RWPE2 (cell line): ENCODE measurements at places on chromosomes 7 and 10.

GRCh38 chr10:124323111-124323725, 95.5 kb downstream of the OAT start:
- DNase-seq, result no peak

DNA sequence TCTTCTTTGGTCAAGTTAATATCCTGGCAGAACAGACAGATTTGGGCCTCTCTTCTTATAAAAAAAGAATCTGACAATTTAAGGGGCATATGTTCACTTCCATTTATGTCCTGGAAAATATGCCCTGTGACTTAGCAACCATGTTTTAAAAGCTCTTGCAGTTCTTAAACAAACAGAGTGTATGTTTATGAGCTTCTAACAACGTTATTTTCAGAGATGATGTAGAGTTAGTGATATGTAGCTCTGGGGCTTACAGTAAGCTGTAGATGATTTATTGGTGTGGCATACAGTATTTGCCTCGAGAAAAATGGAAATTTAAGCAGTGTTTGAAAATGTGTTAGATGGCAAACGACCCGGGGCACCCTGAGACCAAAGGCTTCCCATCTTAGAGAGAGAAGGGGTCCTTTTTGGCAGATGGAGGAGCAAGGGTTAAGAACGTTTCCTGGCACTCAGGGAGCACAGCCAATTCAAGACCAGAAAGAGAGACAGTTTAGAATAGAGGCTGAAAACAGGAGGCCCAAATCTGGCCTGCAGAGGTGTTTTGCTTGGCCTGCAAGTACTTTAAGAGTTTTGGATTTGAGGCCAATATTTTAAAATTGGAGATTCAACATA, 397.5 kb downstream of the KCNMA1 start:
- DNase-seq, result no peak

- DNase-seq, result peak; percentile 60
Observed at GRCh38 chr7:1321411-1322239, 89.0 kb downstream of the UNCX start.

GRCh38 chr10:6721480-6721879, 141.4 kb upstream of the PRKCQ start:
- peak; percentile 69 for DNase-seq

GRCh38 chr10:113127901-113128283, 177.8 kb downstream of the TCF7L2 start:
- DNase-seq, result no peak

GRCh38 chr7:3914051-3914775, 613.2 kb downstream of the SDK1 start:
- no peak for DNase-seq

- DNase-seq, result no peak
Observed at GRCh38 chr7:71377469-71377868, 245.5 kb downstream of the GALNT17 start.

- no peak for DNase-seq
Observed at GRCh38 chr10:91464500-91464899, 54.4 kb downstream of the HECTD2 start.
